Activated CD8-positive, alpha-beta memory T cell treated with anti-CD3 and anti-CD28 coated beads for 1 hour (primary cell): ENCODE measurements at places on chromosomes 3 and 15.

DNA sequence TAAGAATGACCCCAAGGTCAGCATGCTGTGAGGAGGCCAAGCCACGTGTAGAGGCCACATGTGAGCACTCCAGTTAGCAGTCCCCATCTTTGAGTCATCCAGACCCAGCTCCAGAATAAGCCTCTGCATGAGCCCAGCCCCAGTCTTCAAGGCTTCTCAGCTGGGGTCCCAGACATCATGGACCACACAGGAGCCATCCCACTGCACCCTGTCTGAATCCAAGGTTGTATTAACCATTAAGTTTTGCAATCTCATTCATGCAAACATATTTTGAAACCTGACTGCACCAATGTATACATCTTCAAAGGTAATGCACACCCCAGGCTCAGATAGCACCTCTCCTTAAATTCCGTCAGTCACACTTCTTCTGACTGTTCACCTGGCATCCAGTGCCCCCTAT, 249.1 kb upstream of the CHRNA7 start:
- no peak for DNase-seq

GRCh38 chr3:196789885-196790359, 50.3 kb downstream of the PAK2 start:
- DNase-seq = no peak

GRCh38 chr3:197366301-197367044, 68.1 kb upstream of the DLG1 start:
- no peak for DNase-seq

GRCh38 chr15:55499151-55499550, 8.9 kb downstream of the DNAAF4 start:
- no peak for DNase-seq

DNA sequence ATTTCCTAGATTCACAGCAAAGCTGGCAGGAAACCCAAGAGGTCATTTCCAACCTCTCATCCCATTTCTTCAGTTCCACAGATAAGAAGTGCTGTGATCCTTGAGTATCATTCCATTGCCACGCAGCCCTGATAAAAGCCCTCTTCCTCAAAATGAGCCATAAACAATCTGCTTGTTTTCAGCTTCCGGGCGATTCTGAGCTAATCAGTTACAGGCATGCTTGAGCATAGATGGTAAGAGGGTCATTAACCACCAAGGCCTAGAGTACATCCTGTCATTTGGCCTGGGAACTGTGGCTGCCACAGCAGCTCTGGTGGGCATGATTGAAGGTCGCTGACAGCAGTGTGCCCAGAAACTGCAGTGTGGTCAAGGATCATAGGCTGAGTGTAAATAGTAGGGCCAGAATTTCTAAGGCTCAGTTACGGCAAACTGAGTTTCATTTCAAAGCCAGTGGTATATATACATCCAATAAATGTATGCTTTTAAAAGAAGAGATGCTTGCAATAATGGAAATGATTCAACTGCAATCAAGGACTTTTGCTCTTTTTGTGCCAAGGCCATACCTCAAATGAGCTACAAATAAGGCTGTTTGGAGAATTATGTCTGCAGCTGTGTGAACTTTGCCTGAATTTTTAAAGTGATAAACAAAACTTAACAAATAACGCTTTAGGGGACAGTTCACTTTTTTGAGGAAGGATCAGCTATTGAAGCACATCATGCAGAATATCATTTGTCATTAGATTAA, 47.3 kb downstream of the P3H2 start:
- DNase-seq = no peak

DNA sequence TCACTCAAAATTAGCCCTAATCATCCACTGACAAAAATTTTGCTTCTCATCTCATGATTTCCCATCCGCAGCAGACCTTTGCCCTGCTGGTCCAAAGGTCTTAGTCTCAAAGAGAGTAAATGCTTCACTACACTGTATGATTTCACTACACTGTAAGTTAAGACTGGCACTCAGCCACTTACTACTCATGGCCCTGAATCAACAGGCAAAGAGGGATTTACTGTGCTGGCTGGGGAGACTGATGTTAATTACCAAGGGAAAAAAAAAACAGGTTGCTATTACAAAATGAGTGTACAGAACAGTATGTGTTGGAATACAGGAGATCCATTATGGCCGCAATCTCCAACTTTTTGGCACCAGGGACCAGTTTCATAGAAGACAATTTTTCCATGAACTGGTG, 214.8 kb downstream of the ZMAT3 start:
- DNase-seq = no peak

- no peak for DNase-seq
Observed at GRCh38 chr15:66723826-66724731, 22.0 kb downstream of the SMAD6 start.

DNA sequence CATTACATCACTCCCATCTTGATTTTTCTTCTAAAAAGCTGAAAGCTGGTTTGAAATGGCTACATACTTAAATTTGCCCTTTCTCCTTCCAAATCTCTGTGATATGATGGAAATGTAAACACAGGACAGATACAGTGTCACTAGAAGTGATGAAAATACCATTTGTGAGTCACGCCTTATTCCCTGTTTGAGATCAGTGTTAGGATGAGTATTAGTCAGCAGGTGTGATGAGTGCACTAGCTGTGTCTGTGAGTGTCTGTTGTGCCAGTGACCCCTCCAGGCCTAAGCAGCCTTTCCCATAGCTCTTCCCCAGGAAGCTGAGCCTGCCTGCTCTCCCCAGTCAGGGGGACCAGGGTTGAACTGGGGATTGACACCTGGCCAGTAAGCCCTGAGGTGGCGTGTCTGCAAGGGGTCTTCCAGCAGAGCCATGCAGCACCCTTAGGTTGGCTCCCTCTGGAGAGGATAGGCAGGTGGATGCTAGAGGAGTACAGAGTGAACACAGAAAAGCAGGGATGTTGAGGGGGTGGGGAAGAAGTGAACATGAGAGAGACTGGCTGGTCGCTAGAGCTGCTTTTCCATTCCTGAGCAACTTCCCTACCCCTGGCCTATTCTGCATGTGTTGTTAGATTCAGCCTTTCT, 92.0 kb downstream of the PDE8A start:
- no peak for DNase-seq

- DNase-seq = no peak
Observed at GRCh38 chr15:71973366-71973765, 144.6 kb downstream of the MYO9A start.

DNA sequence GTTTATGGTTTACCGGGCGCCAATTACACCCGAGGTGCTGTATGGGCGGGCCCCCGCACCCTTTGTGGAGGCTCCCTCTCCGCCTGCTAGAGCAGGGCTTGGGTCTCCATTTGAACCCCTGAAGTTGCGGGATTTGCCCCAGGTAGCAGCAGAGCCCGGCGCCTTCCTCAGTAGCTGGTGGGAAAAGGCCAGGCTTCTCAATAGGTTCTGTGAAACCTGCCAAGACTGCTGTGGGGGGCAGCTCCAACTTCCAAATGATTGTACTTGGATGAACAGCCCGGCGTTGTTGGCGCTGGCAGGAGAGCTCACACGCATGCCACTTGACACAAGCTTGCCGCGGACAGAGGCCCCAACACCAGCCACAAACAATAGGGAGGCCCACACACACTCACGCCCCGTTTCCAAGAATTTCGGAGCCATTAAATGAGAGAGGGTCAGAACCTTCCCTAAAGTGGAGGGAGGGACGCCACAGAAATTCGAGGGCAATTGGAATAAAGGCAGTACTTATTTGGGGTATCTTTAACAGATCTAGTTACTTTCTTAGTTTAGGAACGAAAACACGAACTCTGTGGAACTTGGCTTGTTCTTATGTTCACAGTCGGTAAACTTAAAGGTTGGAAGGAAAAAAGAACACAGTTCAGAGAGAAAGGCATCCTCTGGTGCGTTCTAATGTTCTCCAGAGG, 1.4 kb downstream of the EPHB3 start:
- DNase-seq = no peak

DNA sequence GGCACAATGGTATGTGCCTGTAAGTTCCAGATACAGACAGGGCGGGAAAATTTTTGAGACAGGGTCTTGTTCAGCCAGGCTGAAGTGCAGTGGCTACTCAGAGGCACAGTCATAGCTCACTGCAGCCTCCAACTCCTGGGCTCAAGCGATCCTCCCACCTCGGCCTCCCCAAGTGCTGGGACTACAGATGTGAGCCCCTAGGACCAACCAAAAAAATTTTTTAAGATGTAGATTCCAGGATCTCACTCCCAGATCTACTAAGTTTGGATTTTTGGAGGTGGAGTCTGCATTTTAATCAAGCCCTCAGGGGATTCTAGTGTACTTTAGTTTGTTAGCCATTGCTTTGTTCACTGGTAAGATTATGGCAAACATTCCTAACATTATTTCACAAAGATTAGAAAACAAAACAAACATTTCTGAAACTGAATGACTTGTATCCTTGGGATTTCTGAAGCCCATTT, 2.7 kb downstream of the LIPH start:
- no peak for DNase-seq

- DNase-seq = no peak
Observed at GRCh38 chr15:72285927-72286516, 13.7 kb upstream of the PARP6 start.

DNA sequence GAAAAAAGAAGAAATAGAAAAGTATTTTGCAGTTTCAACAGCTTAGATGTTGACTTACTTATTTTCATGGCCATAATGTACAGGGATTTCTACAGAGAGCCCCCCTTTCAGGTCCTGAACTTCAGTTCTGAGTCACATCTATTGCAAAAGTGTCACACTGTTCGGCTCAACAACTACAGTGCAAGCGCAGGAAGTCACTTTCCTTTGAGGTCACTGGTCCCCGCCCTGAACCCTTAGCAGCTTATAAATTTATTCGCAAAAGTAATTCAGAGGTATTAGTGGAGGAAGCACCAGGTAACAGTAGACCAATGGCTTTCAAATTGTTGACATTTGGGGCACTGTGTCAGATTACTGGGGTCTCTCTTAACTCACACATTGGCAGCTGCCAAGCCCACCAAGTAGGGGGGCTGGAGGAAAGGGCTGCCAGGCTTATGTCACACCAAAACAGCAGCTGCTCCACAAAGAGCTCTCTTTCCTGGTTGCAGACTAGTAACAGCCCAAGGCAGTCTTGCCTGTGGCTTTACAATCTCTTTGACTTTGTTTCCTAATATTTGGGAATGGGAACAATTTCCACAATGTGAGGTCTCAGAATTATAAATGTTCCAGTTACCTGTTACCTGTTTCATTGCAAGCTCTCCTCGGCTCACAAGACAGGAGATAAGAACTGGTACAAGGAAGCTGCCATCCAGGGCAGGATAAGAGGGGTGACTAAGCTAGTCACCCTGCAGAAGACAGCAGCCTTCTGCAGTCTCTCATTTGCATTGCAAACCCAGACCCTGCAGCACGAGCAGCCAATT, 130.2 kb upstream of the STRIT1 start:
- DNase-seq = no peak

DNA sequence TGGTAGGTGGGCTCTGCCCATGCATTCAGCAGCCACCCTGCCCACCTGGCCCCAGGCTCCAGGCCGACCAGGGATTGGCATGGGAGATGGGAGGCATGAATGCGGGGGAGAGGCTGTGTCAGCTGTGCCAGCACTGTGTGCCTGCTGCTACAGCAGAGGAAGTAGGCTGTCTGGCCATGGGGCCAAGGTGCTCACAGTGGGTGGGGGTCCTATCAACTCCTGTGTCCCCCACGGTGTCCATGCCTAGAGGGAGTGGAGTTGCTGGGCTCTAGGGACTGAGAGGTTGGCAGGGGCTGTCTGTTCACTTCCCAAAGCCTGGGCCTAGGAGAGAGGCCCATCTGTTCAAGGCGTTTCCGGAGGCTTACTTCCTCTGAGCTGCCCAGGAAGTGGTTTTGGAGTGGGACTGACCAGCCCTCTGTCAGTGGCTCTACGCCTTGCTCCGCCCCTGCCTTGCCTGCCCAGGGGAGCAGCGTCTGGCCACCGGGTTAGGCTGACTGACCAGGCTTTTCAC, 5.8 kb downstream of the PRKCD start:
- DNase-seq = no peak

DNA sequence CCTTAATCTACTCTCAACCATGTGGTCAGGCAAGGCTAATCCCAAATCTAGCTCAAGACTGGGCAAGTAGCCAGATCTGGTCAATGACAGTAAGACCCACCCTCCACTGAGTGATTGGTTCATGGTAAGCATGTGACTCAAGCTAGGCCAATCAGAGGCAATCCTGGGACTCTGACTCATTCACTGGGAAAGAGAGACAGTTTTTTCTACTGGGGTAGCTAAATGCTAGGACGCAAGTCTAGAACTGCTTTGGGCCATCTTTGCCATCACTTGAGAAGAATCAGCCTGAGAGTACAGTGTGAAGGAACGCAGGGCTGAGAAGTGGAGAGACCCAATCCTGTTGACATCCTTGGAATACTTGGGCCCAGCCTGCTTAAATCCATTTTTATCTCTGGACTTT, 9.4 kb upstream of the RAD18 start:
- DNase-seq = no peak

GRCh38 chr15:66129586-66129985, 124.0 kb downstream of the MEGF11 start:
- no peak for DNase-seq

GRCh38 chr3:8996681-8997121, 33.4 kb upstream of the RAD18 start:
- no peak for DNase-seq

DNA sequence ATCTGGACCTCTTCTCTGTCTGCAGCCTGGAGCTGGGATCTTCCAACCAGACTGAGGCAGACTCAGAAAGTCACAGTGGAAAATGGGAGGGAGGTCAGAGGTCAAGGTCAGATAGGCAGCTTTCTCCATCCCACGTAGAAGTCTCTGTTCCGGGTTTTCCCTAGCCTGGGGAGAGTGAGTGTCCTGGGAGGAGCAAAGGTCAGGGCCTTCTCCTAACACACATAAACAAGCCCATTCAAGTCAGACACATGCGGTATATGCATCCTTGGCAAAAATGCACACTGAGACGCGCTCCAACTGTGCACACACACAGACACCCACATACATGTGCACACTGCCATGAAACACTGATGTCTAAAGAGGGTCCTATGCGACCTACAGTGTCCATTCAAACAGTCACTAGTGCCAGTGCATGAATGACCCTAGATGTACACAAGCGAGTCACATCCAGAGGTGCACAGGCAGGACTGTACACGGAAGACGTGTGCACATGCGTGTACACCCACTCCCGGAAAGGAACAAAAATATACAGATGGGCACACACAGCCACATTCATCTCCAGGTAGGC, 681 bp downstream of the TWF2 start:
- no peak for DNase-seq
